ENCODE measurements at places on chromosomes 16 and 17. TPM values are rescaled to one million over a fixed set of nuclear protein-coding genes. Genes with fewer than 3 reads are reported as not detected.
A peak's percentile ranks its signal among the peaks of the same experiment; 100 is the strongest.

- DNase-seq = no peak
Measured at GRCh38 chr17:48576479-48577309, 1.5 kb downstream of the HOXB4 start.

- DNase-seq = no peak
Measured at GRCh38 chr16:67649494-67649931, 4.6 kb downstream of the CARMIL2 start.

DNA sequence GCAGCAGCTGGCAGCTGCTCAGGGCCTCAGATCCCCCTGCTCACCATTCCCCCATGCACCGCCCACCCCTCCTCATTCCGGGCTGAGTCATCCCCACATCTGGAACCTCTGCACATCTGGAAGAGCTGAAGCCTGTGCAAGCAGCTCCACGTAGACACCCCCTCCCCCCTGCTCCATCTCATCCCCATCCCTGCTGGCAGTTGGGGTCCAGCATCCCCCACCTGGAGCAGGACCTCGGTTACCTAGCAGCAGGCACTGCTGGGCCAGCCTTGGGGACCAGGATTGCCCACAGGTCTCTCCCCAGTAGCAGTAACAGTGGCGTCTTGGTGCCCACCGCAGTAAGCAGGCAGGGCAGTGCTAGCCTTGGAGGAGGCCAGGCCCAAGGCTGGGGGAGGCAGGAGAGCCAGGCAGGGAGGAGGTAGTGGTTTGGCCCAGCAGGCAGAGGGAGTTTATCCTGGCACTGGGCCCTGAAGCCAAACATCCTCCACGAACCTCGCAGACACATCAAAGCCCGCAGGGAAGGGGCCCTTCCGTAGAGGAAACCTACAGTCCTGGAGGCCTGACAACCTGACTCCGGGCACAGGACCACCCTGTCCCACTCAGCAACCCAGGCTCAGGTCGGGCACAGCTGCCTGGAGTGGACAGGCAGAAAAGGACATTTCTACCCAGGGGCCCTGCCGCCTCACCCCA is 7.7 kb upstream of the TMEM92 start:
- peak; percentile 60 for DNase-seq

The BEAN1 gene
- 0.30 TPM for polyA plus RNA-seq

DNA sequence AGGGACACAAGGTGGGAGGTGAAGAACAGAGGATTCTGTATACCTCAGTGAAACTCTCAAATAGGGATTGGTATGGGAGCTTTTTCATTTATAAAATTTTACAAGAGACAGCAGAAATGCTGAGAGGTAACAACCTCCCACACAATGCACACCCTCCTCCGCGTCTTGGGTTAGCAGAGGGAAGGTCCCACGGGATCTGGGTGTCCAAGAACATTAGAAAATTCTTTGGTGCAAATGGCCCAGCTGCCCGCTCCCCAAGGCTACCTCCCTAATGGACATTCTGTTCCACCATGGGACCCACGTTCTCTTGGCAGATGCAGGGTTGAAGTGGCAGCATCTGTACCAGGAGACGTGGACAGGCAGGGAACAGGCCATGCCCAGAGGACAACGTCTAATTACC is 22.5 kb downstream of the GPR139 start:
- no peak for DNase-seq

GRCh38 chr16:12063004-12063395 is 86.5 kb downstream of the SNX29 start:
- DNase-seq = no peak

Measured in spleen (tissue), 13 donors.